ENCODE measurements at places on chromosomes 11 and 22. TPM values are rescaled to one million over a fixed set of nuclear protein-coding genes. Genes with fewer than 3 reads are reported as not detected.

SHISAL1 gene
- not detected for total RNA-seq

FOLR2 gene
- not detected for total RNA-seq

IZUMO1R gene
- not detected for total RNA-seq

SERPINH1 gene
- total RNA-seq, result 10.2 TPM

NPAS4 gene
- total RNA-seq, result 0.21 TPM

- no peak for ATAC-seq
These were observed 24.4 kb downstream of the SHANK3 start for GRCh38 chr22:50696799-50697561.

GRCh38 chr22:25161017-25161915 lies 38.4 kb upstream of the CRYBB3 start:
- ATAC-seq, result peak; percentile 28

GRCh38 chr11:117045956-117046355 lies 52.3 kb downstream of the SIK3 start:
- no peak for ATAC-seq

GRCh38 chr11:76455331-76455730 lies 10.5 kb downstream of the EMSY start:
- ATAC-seq, result no peak

DNA sequence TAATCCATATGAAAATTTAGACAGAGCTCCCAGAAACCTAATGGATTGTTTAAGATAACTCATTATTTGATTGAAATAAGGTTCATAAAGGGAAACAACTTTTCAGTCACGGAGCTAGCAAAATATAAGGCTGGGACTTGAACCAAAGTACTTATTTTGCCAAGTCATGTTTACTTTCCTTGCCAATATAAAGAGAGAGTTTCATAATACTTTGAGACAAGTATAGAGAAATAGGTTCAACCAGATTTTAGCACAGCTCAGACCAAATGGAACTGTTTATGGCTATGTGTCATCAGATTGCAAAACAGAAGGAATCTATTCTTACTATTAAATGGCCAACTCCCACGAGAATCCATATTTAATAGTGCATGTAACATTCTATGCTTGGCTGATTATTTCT lies 1517.5 kb upstream of the TENM4 start:
- no peak for ATAC-seq

- ATAC-seq, result no peak
These were observed 872.2 kb downstream of the NTM start for GRCh38 chr11:132242632-132243031.

DNA sequence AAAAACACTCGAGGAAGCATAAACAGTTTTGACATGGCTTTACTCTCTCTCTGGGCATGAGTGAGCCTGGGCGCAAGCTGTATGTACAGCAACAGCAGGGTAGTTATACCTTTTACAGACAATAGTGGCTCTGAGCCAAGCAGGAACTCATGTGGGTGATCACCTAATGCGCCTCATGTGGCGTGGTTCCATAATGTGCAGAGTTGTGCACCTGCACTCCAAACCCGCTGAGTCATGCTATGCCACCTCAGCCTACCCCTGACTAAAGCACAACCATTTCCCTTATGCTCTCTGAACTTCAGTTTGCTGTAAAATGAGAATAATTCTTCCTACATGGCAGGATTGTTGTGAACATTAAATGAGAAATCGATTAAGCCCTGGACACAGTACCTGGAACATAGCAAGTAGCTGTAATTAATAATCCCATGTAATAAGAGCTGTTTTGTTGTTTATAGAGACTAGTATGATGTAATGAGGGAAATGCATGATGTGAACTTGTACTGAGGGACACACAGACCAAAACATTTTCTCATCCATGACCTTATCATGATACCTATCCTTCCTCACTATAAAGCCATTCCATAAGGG lies 71.6 kb downstream of the CCDC34 start:
- ATAC-seq, result no peak

- ATAC-seq, result no peak
These were observed 5.6 kb downstream of the PICK1 start for GRCh38 chr22:38062791-38063190.

DNA sequence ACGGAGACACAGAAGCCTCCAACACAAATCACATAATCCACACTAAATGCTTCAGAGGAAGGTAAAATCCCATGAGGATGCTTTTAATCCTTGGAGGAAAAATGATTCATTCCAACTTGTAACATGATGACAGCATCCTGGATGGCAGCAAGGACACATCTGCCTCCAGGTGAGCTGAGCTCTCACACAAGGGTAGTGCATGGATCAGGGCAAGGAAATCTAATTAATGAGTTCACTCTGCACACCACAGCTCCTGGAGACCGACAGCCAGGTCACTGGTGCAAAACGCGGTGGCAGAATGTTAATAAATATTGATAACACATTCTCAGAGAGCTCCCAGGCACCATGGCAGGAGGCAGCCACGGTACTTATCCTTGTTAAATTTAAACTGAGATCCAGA lies 40.3 kb upstream of the CYP2D6 start:
- ATAC-seq, result no peak

DNA sequence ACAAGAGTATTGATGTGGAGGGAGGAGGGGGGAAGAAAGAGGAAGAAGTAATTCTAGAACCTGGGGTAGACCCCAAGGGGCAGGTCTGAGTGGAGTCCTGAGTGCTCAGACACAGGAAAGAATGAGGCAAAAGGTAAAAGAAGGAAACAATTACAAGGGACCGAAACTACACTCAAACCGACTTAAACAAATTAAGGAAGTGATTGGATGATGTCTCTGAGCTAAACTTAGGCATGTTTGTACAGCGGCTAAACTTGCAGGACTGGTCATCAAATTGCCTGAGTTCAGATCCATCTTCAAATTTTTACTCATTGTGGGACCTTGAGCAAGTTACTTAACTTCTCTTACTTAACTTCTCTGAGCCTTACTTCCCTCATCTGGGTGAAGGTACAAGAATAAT lies 86.3 kb upstream of the LRRC55 start:
- ATAC-seq, result no peak

All from activated T-helper 17 cell treated with anti-CD3 and anti-CD28 coated beads, Interleukin-2, amount 50 U/mL, for 72 hours (primary cell).